ENCODE measurements at places on chromosomes 7 and 10.

DNA sequence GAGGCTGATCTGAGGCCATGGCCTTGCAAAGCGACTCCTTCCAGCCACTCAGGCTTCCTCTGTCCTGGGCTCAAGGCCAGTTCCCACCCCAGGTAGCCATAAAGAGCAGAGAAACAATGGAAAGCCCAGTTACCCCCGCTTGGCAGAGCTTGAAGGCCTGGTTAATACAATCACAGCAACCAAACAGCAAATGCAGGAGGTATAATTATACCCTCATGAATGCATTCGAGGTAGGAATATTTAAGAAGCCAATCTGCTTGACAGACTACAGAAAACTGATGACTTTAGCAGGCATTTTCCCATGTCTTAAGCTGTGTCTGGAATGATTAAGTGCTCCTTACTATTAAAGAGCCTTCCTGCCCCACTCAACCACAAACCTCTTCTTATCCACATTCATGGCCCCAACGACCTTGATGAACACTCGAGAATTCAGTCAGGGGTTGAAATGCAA, 114.1 kb upstream of the MACROH2A2 start:
- DNase-seq: no peak

GRCh38 chr7:66779669-66780409, 39.3 kb downstream of the RABGEF1 start:
- no peak for DNase-seq

- DNase-seq: no peak
These were observed 622 bp downstream of the CPEB3 start for GRCh38 chr10:92290076-92290836.

- DNase-seq: no peak
These were observed 272.9 kb downstream of the TRIL start for GRCh38 chr7:28685242-28685643.

GRCh38 chr7:105098863-105099515, 85.0 kb downstream of the KMT2E start:
- no peak for DNase-seq

- DNase-seq: no peak
These were observed 86.8 kb upstream of the ZMIZ1 start for GRCh38 chr10:78981970-78982281.

GRCh38 chr10:34696423-34696822, 118.7 kb downstream of the PARD3 start:
- no peak for DNase-seq

GRCh38 chr10:86952106-86952505, 5.3 kb downstream of the MMRN2 start:
- DNase-seq: no peak

DNA sequence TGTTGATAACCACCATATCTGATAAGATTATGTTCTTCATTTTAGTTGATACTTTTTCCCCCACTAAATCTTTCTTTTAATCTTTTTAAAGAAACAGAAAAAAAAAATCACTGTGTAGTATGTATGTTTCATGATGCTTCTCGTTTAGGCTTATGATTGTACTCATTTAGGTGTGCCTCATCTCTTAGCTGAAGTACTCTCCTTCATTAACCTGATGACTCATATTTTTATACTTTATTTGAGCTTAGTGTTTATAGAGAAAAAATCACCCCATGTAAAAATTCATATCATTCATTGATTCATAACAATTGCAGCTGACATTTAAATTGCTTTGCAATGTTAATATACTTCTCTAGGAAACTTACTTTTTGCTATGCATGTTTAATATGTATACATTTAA, 158.9 kb downstream of the MLLT10 start:
- DNase-seq: no peak

DNA sequence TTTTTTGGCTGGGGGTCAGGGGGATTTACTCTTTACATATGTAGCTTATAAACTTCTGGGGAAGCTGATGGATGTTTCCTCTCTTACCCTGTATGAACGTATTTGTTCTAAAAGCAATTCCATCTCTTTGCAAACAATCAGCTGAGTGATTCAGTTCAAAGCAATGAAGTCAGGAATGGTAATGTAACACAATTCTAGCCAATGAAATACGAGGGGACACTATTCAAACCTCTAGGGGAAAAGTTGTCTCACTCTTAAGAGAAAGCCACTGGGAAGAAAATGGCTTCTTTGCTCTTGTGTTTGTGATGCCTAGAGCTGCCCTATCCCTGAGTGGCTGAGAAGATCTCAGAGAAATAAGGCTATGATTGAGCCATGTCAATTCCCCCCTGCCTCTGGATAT, 134.8 kb upstream of the SEMA3C start:
- no peak for DNase-seq

DNA sequence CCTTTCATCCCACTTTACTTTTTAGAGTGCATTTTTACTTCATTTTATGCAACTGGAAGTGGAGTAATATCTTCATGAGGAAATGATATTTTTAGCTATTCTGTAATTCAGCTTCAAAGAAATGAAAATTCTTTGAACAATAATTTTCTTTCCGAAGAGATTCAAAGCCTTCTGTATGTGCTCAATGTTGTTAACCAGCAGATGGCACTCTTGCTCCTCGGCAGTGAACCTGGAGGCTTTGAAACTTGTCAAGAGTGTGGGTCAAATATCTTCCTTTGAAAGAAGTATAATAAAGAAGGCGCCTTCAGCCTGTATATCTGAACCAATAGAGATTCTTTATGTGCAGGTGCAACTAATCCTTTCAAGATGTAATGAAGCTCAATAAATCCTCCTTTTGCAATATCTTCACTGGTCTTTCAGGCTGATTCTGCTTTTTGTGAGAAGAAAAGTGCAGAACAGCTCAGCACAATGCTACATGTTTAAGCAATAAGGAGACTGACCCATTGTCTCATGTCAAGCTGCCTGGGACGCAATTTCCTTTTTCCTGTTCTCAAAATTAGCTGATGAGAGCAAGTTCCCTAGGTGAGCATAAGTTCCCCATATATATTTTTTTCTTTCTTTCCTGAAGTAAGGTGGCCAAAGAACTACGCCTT, 258.4 kb downstream of the SEMA3A start:
- peak; percentile 46 for DNase-seq

- no peak for DNase-seq
These were observed 222.2 kb upstream of the FZD1 start for GRCh38 chr7:91041901-91042484.

- peak; percentile 16 for DNase-seq
These were observed 151.0 kb downstream of the CHN2 start for GRCh38 chr7:29345590-29345989.

GRCh38 chr10:110963162-110963561, 43.8 kb downstream of the SHOC2 start:
- DNase-seq: no peak

- no peak for DNase-seq
These were observed 6.3 kb downstream of the CISD1 start for GRCh38 chr10:58275261-58275660.

GRCh38 chr7:40403703-40404476, 269.1 kb downstream of the SUGCT start:
- DNase-seq: no peak

DNA sequence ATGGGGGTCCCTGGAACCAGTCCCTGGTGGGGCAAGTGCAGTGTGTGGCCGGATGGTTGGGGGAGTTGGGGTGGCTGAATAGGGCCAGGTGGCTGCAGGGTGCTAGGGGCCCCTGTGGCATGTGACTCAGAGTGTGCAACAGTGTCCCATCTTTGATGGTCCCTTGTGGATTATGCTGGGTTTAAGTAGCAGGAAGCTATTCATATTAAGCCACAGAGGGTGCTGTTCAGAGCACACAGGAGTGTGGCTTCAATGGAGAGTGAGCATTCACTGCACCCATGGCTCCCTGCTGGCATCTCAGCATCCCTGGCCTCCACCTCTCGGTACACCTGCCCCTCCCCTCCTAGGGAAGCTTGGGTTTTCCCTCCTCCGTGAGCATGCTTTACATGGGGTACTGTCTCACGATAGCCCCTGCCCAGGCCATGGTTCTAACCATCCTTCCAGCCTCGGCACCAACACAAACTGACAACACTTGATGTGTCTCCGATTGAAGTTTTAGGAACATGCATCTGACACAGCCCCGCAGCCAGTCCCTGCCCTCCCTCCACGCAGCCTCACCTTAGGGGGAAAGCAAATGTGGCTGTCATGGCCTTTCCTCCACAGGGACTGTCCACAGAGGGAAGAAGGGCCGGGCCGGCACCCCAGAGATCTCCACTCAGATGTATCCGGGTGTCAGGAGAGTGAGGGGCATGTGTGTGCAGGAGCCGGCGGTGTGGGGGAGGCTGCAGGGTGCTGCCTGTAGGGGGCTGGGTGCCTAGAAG, 30.4 kb upstream of the PPIF start:
- peak; percentile 18 for DNase-seq

DNA sequence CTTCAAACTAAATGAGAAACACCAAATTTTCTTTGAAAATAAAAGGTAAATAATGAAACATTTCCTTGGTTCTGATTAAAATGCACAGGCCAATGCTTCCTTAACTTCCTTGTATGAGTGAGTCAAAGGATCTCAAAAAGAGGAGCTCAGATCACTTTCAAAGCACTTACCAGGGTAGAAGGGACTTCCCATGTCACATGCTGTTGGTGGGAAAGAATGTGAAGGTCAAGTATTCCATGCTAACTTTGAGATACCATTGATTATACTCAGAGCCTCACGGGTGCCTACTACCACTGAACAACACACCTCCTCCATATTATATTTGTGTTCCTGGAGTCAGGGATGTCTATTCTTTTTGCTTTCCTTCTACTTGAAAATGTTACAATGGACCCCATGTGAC, 233.5 kb upstream of the KIAA1217 start:
- no peak for DNase-seq

DNA sequence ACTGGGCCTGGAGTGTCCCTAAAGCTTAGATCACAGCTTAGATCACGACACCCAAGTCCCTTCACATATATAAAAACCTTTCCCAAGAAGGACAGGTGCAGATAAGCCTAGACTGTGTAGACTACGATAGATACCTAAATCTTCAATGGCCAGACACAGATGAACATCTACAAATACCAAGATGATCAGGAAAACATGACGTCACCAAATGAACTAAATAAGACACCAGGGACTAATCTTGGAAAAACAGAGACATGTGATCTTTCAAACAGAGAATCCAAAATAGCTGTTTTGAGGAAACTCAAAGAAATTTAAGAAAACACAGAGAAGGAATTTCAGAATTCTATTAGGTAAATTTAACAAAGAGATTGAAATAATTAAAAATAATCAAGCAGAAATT, 1082.6 kb upstream of the PHF14 start:
- DNase-seq: no peak

DNA sequence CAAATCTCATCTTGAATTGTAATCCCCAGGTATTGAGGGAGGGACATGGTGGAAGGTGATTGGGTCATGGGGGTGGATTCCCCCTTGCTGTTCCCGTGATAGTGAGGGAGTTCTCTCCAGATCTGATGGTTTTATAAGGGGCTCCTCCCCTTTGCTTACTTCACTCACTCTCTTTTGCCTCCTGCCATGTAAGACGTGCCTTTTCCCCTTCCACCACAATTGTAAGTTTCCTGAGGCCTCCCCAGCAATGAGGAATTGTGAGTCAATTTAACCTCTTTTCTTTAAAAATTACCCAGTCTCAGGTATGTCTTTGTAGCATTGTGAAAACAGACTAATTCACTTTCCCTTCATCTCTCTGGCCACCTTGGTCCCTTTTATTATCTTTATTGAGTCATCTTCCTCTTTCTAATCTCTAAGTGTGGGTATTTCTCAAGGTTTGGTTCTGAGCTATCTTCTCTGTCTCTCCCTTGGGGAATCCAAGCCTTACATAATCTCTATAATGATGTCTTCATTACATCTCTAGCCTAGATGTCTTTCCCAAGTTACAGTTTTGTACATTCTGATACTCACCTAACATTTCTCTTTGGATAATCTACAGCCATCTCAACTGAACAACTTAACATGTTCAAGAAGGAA, 99.1 kb upstream of the JCAD start:
- no peak for DNase-seq

DNA sequence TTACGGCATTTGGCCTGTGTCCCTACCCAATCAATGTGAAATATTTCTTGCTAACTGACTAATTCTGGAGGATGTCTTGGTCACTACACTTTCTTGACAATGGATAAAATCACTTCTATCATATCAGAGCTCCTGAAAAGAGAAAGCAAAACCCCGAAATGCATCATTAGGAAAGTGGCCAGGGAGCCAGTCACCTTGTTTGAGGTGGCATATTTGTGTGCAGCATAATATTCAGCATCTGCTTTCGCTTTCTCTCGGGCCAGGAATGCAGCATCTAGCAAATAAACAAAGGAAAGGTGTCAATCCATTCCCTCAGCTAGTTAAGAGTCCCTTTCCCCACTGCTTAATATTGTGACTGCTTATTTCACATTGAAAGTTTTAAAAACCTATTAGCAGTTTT, 31.2 kb downstream of the ERLIN1 start:
- no peak for DNase-seq

GRCh38 chr7:37440738-37441385, 7.8 kb downstream of the ELMO1 start:
- DNase-seq: peak; percentile 40

DNA sequence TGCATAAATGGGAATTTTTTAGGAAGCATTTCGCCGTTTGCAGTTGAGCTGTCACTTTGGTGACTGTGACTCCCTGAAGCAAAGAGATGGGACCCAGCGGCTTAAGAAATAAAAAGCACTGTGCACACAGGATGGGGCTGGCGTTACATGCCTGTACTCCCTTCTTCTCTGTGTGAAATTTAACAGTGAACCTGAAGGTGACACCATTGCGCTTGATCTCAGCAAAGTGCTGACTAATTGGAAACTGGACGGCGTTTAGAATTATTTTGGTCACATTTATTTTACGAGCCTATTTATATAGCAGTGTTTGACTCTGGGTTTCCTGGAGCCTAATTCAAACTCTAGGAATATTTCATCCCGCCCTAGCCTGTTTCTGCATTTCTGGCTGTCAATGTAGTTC, 146.2 kb downstream of the PAXIP1 start:
- no peak for DNase-seq

DNA sequence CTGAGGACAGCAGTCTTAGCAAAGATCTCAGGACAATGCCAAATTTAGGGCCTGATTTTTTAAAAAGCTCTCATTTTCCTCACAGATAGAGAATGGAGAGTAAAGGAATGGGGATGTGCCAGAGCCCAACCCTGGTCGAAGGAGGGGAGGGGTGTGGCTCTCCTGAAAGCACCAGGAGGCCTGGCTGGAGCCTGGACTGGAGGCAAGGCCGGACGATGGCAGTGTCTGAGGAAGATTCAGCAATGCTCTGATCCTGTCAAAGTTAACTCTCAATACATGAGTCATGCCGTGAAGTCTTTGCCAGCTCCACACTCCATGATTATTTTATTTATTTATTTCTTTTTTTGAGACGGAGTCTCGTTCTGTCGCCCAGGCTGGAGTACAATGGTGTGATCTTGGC, 108.3 kb downstream of the UPF2 start:
- no peak for DNase-seq

DNA sequence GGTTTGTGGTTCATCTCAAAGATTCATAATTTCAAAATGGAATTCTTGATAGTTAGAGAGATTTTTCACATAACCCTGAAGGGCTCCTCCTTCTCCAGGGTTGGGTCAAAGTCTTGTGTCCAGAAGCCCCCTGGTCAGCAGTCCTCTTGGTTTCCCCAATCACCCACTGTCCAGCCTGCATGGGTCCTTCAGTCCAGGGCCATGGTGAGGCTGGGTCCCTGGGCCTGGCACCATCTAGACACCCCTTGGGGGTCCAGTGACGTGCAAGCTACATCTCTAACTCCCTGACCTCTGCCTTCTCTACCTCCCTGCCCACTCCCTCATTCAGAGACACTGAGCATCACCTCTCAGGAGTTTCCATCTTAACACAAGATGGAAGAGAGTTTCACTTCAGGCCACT, 26.1 kb downstream of the ANXA8 start:
- no peak for DNase-seq
